ENCODE measurements at places on chromosomes 13 and 19.

DNA sequence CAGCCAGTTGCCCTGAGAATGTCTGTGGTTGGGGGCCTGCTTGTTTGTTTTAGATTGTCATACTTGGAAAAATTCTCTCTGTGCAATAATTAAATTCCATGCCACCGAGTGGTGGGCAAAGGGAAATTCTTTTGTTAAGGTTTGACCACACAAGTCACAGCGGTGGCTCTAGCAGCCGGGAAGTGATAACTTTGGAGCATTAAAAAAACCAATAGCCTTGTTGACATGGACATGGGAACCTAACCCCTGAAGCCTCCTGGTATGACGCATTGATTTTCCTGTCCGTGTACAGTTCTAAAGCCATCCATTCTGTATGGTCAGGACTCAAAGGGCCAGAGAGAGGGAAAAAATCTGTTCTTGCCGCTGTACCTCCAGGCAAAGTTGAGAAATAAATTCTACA lies 384.9 kb upstream of the ZNF507 start:
- DNase-seq, result no peak

DNA sequence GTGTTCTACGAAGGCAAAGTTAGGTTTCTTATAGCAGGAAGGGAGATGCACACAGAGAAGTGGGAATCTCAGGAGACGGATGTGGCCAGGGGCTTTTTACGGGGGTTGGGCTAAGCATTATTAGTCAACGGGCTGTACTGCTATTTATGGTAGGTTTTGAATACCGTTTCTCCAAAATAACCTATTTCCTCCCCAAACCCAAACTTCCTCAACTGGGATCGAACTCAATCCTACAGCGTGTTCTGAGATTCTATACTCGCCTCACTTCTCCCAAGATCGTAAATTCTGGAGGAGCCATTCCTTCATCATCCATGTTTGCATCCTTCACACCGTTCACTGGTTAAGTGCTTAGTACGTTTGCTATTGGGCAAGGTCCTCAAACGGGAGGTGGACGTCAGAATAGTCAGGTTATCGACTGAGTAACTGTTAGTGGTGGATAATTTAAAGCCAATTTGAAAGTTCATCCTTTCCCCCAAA lies 1.2 kb upstream of the TRIM13 start:
- DNase-seq, result no peak

GRCh38 chr13:85148009-85148408 lies 651.2 kb downstream of the SLITRK6 start:
- DNase-seq, result no peak

GRCh38 chr19:6470173-6470572 lies 6.1 kb downstream of the CRB3 start:
- no peak for DNase-seq

- no peak for DNase-seq
Observed at GRCh38 chr13:98527526-98527925, 49.4 kb downstream of the STK24 start.

GRCh38 chr19:48175578-48175977 lies 5.1 kb downstream of the ZSWIM9 start:
- DNase-seq, result no peak
